ENCODE measurements at places on chromosomes 12 and 14. TPM values are rescaled to one million over a fixed set of nuclear protein-coding genes. Genes with fewer than 3 reads are reported as not detected.
A peak's percentile ranks its signal among the peaks of the same experiment; 100 is the strongest.

Gene SMCO3
- 18.5 TPM for total RNA-seq

DNA sequence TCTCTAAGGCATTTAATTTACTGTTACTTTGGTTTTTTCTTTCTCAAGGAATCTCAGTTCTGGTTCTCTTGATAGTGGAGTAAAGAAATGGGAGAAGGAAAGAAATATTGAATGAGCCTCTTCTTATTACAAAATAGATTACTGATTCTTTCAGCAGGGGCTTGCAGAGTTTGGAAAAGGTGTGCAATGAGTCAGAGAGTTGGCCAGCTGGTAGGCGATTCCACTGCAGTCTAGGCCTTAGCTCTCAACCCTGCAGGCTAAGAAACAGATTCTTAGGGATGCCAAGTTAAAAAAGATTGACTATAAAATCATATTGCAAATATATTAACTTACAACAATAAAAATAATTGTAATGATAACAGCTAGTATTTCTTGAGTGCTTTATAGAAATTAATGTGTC lies 25.8 kb downstream of the NR1H4 start:
- no peak for DNase-seq

- no peak for DNase-seq
These were observed 80.5 kb downstream of the SAMD4A start for GRCh38 chr14:54647378-54647777.

DNA sequence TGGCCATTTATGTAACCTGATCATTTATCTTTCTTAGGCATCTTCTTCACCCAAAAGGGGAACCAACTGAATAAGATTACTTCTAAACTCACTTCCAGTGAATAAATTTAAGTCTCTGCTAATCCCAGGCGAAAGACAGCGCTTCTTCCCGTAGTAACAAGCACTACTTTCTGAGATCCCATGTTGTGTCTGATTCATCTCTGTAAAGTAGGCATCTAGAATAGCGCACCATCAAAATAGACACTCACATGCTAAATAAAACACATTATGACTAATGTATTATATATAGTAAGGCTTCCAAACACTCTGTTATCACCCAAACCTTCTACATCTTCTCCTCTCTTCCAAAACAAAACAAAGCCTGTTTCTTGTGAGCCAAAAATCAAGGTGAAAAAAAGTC lies 15.1 kb downstream of the GTF2A1 start:
- no peak for DNase-seq

DNA sequence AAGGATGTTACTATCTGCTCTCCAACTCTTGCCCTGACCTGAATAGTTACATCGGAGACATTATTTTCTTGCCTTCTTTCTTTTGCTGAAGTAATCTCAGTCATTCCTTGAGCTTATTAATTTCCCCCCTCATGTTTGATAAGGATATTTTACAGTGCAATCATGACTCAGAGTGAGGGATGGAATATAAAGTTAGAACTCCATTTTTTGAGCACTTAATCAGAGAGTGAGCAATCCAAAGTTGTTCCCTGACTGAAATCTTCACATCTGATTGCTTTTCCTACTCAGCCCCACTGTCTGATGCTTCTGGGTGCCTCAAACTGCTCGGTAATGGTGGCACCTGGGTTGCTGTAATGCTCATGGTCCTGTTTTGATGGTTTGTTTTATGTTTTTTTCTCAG lies 142.7 kb upstream of the SEL1L start:
- DNase-seq, result peak; percentile 21

DNA sequence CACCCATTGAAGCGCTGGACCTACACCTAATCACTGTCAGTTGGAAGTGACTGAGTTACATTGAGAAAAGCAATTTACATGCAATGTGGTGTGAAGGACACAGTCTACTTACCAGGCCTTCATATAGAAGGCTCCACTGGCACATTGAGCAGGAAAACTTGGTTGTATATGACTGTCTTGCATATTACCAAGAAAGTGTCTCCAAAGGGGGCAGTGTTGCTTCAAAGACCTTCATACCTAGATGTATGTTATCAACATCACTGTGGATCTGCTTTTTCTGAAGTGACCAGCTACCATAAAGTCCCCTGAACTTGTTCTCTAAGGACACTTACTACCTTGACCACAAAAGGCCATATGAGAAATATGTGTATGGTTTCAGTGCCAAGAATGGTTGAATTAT lies 64.1 kb downstream of the NELL2 start:
- DNase-seq, result no peak

DNA sequence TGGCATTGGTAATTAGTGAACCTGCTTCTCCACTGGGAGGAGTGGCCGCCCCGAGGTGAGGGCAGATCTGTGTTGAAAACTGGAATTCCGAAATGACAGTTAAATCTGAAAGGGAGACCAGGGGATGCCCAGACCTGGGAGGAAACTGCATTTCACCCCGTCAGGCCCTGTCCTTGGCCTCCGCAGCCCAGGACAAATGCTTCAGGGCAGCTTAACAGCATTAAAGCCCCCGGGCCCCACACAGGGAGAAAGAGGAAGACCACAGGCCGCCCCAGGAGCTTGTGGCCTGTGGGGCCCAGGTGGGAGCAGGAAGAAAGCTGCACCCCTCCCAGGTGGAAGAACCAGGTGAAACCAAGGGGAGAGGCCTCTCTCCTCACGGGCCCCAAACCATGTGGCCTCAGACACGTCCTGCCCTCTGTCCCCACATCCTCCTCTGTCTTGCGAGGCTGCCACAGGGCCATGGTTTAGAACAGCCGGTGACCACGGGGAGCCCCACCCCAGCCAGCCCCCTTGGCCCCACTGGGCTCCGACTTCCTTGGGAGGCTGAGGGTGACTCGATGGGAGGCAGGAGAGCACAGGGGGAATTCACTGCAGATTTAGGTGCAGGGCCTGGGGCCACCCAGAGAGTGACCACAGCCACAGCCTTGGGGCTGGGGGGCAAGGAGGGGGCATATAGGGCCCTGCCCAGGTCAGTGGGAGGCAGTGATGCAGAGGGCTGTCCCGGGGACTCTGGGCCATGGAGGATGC lies 265.4 kb downstream of the ADGRD1 start:
- DNase-seq, result no peak

DNA sequence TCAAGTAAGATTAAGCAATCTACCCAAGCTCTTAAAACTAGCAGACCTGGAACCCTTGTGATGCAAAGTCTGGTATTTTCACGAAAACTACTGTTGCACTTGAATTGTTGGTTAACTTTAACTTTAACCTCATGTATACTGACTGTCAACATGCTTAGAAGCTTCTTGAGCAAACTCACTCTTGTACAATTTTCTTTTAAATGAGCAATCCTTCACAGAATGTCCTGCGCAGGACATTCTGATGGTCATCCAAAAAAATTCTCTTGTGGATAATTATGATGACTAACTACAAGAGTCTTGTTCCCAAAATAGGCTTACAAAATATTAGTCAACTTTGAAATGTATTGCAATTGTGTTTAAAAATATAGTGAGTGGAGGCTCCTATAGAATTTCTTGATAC lies 54.0 kb upstream of the PDE3A start:
- DNase-seq, result no peak

DNA sequence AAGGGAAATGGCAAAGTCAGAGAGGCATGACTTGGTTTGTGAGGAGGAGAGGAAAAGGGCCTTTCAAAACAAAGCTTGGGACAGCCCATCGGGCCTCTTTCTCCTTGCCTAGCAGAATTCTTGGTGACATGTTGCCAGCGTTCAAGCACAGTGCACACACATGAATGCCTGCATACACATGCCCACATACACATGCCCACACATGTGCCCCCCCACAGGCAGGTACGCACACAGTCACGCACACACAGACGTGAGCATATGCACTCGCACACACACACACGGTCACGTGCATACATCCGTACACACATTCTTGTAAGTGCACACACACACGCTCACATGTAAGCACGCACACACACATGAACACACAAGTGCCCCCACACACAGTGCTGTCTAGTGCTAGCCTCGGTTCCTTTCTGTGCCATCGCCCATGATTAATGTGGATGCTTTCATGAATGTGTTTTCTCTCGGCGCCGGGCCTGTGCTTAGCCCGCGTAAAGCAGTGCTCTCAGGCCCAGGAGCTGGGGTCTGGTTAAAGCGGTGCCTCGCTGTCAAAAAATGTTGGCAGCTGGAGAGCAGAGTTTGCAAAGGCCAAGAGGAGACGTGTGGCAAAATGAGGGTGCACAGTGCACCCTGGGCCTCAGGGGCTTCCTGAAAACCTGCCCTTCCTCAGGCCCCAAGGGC lies 328.8 kb upstream of the DIO3 start:
- peak; percentile 58 for DNase-seq

DNA sequence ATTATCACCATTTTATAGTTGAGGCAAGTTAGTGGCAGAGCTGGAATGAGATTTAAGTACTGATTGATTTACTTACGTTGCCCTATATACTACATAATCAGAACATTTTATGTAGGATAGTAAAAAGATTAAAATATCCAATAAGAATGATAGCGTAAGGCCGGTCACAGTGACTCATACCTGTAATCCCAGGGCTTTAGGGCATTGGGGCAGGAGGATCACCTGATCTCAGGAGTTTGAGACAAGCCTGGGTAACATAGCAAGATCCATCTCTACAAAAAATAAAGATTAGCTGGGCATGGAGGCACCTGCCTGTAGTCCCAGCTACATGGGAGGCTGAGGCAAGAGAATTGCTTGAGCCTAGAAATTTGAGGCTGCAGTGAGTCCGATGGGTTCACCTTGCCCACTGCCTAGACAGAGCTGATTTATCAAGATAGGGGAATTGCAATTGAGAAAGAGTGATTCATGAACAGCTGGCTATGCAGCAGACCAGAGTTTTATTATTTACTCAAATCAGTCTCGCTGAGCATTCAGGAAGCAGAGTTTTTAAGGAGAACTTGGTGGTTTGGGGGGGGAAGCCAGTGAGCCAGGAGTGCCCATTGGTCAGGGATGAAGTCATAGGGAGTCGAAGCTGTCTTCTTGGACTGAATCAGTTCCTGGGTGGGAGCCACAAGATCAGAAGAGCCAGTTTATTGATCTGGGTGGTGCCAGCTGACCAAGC lies 24.7 kb upstream of the SGPP1 start:
- DNase-seq, result no peak

DNA sequence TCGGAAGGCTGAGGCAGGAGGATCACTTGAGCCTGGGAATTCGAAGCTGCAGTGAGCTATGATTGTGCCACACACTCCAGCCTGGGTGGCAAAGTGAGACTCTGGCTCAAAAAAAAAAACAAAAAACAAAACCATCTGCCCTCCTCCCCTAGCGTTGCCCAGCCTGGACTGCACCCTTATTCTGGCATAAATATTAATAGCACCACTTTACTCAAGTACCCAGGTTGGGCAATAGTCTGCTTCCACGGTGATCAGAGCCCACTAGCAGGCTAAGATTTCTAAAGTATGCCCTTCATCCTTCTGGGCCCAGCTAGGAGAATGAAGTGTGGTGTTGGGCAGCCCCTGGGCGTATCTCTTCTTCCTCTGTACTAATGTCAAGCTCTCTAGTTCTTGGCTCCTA lies 33.3 kb downstream of the KCTD10 start:
- no peak for DNase-seq

DNA sequence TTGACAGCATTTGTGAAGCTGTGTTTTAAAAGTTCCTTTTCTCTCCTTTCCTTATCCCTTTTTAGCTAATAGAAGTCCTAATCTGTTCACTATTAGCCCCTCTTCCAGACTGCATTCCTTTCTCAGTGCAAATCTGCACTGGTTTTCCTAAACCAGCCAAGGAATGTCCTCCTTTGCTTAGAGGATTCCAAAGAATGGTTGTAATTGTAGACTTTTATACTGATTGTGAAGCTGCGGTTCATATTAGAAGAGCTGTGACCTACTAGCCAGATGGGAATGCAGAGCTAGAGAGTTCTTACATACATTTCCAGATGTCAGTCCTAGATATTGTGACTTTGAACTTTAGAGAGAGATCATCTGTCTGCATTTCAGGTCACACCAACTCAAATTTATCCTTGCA lies 79.8 kb downstream of the MYRFL start:
- DNase-seq, result peak; percentile 76

DNA sequence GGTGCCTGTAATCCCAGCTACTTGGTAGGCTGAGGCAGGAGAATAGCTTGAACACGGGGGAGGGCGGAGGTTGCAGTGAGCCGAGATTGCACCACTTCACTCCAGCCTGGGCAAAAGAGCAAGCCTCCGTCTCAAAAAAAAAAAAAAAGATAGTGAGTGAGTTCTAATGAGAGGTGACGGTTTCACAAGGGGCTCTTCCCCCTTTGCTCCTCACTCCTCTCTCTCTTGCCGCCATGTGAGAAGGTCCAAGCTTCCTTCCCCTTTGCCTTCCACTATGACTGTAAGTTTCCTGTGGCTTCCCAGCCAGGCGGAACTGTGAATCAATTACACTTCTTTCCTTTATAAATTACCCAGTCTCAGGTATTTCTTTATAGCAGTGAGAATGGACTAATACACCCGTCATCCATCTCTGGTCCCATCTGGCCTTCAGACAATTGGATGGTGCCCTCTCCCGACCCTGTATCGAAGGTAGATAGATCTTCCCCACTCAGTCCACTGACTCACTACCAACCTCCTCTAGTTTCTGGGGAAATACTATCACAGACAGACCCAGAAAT lies 27.0 kb upstream of the RCOR1 start:
- DNase-seq, result no peak

DNA sequence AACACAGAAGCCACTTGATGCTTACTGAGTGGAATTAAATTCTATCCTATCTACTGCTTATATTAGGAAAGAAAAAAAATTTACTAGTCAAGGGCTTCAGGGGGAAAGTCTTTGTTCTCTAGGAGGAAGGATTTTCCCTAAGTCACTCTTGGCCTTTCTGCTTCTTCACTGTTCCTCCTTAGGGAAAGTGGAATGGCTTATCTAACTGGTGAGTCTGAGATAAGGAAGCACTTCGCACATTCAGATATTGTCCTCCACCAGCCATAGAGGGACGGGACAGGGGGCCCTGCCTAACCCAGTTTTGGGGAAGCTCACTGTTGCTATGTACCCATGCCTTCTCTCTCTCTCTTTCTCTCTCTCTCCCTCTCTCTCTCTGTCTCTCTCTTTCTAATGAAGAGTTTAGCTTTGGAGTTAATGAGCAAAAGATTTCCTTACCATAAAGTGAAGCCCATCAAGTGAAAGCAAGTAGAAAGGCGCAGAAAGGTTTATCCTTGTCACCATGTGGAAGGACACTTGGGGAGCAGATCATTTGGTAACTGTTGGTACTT lies 450.6 kb downstream of the ZFP36L1 start:
- no peak for DNase-seq

Gene C1QL4
- total RNA-seq, result 1.4 TPM

DNA sequence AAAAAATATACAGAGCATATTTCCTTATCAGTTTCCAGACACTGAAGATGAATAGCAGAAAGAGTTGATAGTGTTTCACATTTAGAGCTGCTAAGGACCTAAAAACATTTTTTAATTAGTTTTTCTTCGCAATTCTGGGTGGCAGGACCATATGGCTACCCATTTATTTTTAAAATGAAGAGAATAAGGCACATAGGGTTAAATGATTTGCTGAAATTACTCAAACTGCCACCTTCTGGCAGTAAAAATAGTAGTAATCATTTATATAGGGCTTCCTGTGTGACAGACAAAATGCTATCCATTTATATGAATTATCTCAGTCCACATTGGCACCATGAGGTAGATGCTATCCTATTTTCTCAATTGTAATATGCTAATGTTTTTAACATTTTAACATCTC lies 108.6 kb upstream of the CCDC196 start:
- DNase-seq, result no peak

GRCh38 chr14:53620317-53620716 lies 336.3 kb downstream of the BMP4 start:
- DNase-seq, result peak; percentile 62

Data from umbilical cord (tissue), 2 donors.